ENCODE measurements at places on chromosomes 1 and 21. TPM values are rescaled to one million over a fixed set of nuclear protein-coding genes. Genes with fewer than 3 reads are reported as not detected.

LCE1B gene
- not detected for polyA plus RNA-seq

ASH1L gene
- polyA plus RNA-seq, result 15.9 TPM

OR2T2 gene
- polyA plus RNA-seq, result not detected

PLA2G2E gene
- polyA plus RNA-seq, result not detected

GJB4 gene
- polyA plus RNA-seq, result not detected

VANGL2 gene
- polyA plus RNA-seq, result not detected

- no peak for DNase-seq
These were observed 273.0 kb upstream of the DAB1 start for GRCh38 chr1:57696904-57697303.

DNA sequence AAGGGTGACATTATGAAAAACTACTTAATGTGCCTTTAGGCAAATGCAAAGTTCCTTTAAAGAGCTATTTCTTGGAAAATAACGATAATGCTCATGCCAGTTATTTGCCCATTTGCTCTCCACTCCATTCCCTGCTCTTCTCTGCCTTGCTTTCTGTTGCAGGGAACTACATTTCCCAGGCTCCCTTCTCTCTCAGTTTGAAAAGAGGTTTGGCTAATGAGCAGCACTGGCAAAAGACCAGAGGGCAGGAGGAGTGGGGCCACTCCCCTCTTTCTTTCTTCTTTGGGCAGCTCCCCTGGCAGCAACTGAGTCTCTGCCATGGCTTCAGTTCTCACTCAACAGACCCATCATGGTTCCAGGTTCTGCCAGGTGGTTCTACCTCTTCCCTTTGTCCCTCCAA lies 130.5 kb downstream of the RWDD3 start:
- DNase-seq, result no peak

- no peak for DNase-seq
These were observed 46.7 kb upstream of the LBR start for GRCh38 chr1:225474439-225474985.

- DNase-seq, result no peak
These were observed 181.2 kb upstream of the ESRRG start for GRCh38 chr1:216904471-216904870.

- DNase-seq, result no peak
These were observed 20.4 kb upstream of the RCAN1 start for GRCh38 chr21:34635307-34635706.

GRCh38 chr1:156115514-156116374 lies 1.2 kb downstream of the LMNA start:
- DNase-seq, result peak; percentile 86

DNA sequence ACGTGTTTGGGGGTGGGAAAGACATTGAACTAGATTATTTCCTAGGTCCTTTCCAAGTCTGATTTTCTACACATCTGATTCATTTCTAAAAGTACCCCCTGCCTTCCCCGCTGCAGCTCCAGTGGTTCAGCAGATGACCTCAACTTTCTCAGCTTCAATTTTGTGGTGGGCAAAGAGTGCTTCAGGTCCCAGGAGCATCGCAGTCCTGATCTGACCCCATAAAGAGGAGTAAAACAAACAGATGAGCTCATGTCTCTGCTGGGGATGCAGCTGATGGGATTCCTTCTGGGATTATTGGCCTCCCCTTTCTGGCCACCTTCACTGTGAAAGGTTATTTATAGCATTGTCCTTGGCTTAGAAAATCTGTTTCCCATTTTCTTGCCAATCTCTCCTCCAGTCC lies 337.0 kb upstream of the PLXNA2 start:
- no peak for DNase-seq

GRCh38 chr1:31412732-31413404 lies at the start of gene SERINC2:
Gene SERINC2, plus strand, starts transcription at chr1:31413213. Its CDS starts 53 bp downstream, at chr1:31413266.
- peak; percentile 54 for DNase-seq

DNA sequence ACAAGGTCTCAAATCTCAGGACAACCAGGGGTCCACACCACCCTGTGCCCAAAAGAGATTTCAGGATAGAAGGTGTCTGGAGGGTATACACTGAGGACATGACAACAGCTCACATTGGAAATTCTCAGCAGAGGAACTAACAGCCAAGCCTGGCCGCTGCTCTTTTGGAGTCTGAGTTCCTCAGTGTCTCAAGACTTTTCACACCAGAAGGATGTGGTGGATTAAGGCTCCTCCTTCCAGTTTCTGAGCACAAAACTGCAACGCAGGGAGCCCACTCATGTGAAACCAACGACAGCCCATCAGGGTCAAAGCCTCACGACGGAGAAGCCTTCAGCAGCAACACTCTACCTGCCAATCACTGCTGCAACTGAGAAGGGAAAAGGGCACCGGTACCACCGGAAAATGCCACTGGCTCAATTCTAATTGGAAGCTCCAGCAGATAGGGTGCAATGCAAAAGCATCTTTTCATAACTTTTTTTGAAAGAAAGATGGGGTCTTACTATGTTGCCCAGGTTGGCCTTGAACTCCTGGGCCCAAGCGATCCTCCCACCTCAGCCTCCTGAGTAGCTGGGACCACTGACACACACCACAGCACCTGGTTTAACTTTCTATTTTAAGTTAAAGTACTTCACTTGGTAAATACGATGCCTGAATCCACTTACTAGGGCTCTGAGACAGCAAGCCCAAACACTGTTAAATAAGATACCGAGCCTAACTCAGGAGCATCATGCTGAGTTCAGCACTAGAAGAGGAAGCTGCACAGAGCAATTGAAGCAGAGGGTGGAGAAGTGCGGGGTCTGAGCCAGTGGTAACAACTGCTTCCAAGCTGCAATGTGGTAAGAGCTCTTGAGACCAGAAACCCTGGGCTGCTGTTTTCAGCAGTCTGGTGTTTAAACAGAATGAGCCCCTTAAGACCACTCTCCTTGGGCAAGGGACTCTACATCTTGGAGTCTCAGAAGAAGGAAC lies 7.8 kb downstream of the CAPZB start:
- DNase-seq, result no peak
